MM.1S (cell line): ENCODE measurements at places on chromosomes 5 and 9.

DNA sequence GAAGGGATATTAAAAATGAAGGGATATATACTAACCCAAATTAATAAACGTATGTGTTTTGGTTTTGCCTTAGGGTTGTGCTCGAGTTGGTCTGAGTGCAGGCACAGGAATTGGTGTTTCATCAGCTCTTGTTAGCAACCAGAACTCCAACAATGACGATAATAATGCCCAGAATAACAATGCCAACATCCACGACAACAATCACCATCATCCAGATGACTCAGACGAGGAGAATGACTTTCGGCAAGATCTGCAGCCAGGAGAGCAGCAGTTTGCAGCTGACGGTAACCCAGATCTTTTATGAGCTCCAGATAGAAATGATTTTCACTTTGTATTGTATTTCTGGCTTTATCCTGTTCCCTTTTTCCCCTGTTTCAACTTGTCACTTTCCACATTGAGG is 33.2 kb downstream of the FBXO38 start:
- DNase-seq, result no peak

DNA sequence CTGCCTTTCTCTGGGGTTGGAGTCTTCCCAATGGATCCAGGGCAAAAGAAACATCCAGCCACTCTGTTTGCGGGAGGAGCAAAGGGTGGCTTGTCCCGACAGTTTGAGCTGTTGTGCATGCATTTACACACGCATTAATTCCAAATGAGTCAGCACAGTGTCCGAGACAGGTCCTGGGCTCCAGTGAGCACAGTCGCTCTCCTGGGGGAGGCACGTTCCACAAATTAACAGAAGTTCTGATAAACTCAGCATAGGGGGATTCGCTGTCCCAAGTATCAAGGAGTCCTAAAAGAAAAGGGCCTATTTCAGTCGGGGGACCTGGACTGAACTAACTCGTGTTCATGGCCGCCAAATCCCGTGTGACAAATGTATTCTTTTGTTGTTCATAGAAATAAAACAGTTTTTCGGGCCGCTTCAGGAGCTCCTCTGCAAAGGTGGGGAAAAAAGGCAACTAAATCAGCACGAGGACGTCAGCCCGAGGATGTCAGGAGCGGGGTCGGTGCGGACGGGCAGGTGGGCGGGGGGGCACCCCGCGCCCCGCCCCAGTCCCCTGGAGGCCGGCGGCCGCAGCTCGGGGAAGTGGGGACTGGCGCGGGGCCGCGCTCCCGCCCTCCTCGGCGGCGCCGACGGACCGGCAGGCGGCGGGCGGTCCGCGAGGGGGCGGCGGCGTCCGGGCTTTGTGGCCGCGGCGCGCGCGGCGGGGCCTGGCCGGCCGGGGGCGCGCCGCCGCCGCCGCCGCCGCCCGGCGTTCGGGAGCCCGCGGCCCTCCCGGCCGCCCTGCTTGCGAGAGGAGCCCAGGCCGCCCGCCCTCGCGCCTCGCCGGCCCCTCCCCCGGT is at the start of gene MSANTD3:
TSS of gene MSANTD3 (plus strand) at position 614 of the 836 bp plus-strand sequence. CDS start 14,796 bp downstream, outside the sequence.
- DNase-seq, result peak; percentile 74

DNA sequence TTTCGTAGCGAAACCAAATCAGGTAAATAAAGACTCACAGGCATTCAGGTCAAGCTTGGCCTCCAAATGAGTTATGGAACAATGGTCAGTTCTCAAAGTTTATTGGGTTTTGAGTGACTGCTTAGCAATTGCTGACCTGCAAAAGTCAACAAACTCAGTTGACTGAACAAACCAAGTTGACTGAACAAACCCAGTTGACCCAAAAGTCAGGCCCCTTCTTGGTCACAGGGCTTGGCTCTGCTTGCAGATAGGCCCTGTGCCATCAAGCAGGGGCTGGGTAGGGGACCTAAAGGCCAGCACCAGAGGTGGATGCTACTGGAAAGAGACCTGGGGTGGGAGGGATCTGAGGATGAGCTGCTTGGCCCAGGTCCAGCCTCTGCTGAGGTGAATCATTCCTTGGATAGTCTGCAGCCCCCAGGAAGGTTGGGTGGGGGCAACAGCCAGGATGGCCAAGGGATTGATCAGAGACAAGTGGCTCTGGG is 64.6 kb downstream of the GADD45G start:
- no peak for DNase-seq

DNA sequence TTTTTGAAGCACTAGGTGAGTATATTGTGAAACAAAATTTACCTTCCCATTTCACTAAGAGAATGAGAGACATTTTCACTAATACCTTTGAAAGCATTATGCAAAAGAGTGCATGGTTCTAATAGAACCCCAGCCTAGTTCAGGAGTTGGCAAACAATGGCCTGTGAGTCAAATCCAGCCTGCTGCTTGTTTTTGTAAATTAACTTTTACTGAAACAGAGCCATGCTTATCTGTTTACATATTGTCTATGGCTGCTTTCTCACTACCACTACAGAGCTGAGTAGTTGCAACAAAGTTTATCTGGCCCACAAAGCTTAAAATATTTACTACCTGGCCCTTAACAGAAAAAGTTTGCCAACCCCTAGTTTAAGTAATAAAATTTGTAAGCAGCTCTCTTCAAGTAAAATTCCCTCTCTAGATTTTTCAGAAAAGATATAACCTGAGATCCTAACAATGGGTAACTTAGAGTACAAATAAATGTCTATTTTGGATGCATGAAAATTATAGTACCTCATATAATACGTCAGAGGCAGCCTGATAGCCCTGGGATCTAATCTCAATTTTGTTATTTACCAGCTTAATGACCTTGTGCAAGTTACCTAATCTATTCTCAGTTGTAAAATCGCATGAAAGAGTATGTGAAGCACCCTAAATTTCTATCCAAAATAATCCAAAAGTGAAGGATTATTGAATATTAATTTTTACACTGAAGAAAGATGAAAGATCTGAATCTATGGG is 50.7 kb upstream of the ARL15 start:
- no peak for DNase-seq

GRCh38 chr9:90641884-90642487 is 638 bp downstream of the DIRAS2 start:
- DNase-seq, result no peak

- no peak for DNase-seq
Measured at GRCh38 chr9:113734826-113735225, 141.3 kb upstream of the ZNF618 start.

- DNase-seq, result no peak
Measured at GRCh38 chr5:39138892-39139291, 64.7 kb upstream of the RICTOR start.

- peak; percentile 7 for DNase-seq
Measured at GRCh38 chr5:114957384-114957783, 212.3 kb downstream of the TRIM36 start.

DNA sequence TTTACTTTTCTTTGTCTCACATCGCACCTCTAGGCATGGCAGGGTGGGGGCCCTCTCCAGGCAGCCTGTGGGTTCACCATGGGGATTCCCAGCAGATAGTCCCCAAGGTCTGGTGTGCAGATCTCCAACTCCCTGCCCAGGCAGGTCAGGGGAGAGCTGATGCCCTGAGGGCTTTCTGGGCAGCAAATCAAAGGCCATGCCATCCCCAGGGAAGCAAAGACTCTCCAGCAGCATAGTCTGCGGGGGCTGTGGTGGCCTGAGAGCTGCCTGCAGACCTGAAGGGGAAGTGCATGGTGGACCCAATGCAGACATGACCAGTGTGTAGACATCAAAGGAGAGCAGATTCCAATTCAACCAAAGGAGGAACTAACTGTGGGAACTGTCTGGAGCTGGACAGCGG is 7.7 kb downstream of the NEURL1B start:
- DNase-seq, result no peak

- no peak for DNase-seq
Measured at GRCh38 chr9:124017051-124017928, 5.7 kb downstream of the LHX2 start.

- no peak for DNase-seq
Measured at GRCh38 chr9:107281184-107281583, 1.9 kb upstream of the RAD23B start.

DNA sequence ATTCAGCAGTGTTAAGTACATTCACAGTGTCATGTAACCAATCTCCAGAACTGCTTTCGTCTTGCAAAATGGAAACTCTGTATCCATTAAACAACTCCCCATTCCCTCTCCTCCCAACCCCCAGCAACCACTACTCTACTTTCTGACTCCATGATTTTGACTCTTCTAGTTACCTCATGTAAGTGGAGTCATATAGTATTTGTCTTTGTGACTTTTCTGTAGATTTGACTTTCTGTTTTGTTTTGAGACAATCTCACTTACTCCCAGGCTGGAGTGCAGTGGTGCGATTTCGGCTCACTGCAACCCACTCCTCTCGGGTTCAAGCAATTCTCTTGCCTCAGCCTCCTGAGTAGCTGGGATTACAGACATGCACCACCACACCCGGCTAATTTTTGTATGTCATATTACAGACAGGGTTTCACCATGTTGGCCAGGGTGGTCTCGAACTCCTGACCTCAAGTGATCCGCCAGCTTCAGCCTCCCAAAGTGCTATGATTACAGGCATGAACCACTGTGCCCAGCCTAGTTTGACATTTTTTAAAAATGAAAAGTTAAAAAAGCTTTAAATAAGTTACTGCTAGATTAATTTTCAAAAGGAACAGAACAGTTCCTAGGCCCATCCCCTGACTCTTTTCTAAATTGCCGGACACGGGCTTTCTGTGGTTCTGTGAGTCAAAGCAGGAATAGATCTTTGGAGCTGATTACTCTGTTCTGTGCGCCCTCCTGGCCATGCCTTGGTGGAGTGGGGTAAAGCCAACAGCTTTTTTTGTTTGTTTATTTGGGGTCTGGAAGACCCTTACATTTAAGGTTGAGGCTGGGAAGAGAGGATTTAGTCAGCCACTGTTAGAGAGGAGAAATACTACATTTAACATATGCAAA is 59.3 kb downstream of the RALGPS1 start:
- no peak for DNase-seq

DNA sequence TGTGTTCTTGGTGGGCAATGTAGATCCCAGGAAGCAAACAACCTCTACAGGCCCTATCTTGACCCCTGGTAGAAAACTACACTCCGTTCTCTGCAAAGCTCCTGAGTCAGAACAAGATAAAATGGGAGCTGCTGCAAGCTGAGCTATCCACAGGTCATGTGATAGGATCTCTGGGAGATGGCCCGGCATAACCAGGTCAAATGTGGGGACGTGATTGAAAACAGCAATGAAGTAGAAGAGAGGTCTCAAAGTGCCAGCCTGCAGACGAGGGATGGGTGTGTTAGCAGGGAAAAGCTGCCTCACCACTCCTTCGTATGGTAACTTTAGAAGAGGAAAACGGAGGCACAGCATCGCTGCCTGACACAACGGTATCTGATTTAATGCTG is 25.0 kb downstream of the NRG2 start:
- no peak for DNase-seq
